ENCODE measurements at places on chromosomes 6 and 20.

DNA sequence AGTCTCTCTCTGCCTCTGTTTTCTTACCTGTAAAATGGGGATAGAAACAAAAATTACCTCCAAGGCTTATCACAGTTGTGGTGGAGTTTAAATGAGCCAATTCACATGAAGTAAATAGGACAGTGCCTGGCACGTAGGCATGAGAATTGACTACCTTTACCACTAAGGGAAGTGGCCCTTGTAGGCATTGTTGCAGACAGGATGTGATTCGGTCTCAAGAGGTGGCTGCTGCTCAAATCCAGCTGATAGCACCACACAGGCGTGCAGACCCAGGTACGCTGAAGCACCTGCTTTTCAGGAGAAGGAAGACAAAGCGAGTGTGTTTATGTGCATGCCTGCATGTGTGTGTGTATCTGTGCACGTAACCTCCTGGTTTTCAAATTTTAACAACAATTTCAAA lies 108.6 kb downstream of the EYA2 start:
- no peak for DNase-seq

GRCh38 chr20:51431321-51431720 lies 111.2 kb downstream of the NFATC2 start:
- no peak for DNase-seq

GRCh38 chr6:21764989-21765388 lies 171.4 kb downstream of the SOX4 start:
- no peak for DNase-seq

- DNase-seq = no peak
These were observed 109.6 kb downstream of the DLL1 start for GRCh38 chr6:170181338-170181690.

- no peak for DNase-seq
These were observed 280.9 kb downstream of the CDH26 start for GRCh38 chr20:60238992-60239660.

DNA sequence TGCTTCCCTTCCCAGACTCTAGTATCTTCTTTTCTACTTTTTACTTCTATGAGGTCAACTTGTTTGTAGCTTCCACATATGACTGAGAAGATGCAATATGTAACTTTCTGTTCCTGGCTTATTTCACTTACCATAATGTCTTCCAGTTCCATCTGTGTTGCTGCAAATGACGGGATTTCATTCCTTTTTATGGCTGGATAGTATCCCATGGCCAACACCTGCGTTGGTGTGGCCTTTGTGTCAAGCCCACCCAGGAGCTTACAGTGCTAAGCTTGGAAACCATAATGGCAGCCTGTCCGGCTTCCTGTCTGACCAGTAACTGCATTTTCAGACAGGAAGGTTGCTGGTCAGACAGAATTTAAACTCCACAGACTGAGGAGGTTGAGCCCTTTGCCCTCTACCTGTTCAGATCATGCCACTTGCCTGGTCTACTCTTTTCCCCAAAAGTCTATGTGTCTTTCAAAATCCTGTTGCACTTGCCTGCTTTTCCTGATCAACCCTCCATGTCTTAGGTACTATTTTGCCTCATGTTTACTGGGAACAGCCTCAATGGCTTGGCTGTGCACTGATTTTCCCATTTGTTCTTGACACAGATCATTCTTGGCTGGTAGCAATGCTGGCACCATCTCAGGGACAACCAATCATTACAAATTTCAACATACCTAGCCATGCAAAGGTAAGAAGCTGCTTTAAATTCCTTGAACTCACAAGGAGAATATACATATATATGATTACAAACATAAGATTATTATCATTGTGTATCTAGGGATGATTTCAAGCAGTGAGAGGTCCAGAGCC lies 114.3 kb upstream of the PLEKHG1 start:
- DNase-seq = no peak

GRCh38 chr6:97925504-97925903 lies 642.5 kb upstream of the MMS22L start:
- DNase-seq = no peak

DNA sequence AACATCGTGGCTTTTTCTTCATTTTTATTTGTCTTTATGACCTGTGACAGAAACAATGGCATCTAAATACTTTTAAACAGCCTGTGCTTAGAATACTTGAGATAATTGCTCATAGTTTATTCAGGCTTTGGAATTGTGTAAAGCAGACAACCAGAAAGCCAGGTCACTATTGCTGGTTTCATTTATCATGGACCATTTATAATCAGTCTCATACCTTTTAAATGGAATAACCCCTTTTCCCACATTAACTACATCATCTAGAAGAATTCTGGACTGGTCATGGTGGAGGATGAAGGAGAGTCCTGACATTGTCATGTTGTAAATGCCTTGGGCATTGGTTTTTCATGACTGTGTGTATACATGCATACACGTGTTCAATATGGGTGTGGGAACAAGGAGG lies 661.5 kb downstream of the EPM2A start:
- no peak for DNase-seq

GRCh38 chr6:169046021-169046420 lies 207.6 kb downstream of the THBS2 start:
- no peak for DNase-seq

DNA sequence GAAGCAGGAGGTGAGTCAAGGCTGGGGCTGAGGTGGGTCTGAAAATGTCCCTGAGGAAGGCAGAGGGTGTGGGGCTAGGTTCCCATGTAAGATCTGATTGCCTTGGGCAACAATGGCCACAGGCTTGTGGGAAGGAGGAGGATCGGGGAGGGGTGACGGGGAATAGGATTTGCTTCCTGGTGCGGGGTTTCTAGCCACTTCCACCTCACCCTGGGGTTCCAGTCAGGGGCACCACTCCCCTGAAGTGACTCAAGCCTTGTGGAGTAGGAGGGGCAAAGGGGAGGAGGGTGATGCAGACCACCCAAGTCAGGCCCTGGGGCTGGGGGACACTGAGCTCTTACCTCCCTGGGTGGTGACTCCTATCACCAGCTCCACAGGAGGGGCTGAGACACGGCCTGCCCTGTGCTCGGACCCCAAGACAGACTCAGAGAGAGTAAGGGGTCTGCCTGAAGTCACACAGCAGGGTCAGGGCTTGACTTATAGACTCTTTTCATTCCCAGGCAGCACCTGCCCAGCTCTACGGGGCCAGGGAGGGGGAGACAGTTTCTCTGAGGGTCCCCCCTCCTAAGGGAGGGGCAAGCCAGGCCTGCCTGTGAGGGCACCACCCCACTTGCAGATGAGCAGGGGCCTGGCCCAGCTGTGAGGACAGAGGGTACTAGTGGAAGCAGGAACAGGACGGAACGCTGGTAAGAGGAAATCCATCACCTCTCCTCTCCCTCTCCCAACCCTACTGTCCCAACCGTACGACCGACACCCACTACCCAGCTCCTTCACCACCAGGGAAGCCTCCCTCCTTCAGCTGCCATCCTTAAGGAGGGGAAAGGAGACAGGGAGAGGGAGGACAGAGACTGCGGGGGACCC lies 12.4 kb upstream of the SPDEF start:
- no peak for DNase-seq

DNA sequence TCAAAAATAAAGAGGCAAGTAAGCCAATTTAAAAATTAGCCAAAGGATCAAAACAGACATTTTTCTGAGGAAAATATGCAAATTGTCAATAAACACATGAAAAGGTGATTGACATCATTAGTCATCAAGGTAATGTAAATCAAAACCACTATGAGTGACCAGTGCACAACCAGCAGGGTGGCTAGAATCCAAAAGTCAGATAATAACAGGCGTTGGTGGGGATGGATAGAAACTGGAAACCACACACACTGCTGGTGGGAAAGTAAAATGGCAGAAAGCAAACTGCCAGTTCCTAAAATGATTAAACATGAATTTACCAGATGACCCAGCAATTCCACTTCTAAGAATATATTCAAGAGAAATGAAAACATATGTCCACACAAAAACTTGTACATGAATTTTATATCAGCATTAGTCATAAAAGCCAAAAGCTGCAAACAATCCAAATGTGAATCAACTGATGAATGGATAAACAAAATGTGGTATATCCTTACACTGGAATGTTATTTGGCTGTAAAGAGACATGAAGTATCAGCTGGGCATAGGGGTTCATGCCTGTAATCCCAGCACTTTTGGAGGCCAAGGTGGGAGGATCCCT lies 74.8 kb upstream of the MBOAT1 start:
- no peak for DNase-seq

- no peak for DNase-seq
These were observed 44.8 kb downstream of the STK4 start for GRCh38 chr20:45011108-45011526.

GRCh38 chr6:137775720-137776119 lies 91.3 kb upstream of the TNFAIP3 start:
- DNase-seq = no peak

GRCh38 chr6:1916334-1917070 lies 306.8 kb downstream of the FOXC1 start:
- no peak for DNase-seq

- DNase-seq = no peak
These were observed 178.3 kb downstream of the CARMIL1 start for GRCh38 chr6:25457516-25457915.

DNA sequence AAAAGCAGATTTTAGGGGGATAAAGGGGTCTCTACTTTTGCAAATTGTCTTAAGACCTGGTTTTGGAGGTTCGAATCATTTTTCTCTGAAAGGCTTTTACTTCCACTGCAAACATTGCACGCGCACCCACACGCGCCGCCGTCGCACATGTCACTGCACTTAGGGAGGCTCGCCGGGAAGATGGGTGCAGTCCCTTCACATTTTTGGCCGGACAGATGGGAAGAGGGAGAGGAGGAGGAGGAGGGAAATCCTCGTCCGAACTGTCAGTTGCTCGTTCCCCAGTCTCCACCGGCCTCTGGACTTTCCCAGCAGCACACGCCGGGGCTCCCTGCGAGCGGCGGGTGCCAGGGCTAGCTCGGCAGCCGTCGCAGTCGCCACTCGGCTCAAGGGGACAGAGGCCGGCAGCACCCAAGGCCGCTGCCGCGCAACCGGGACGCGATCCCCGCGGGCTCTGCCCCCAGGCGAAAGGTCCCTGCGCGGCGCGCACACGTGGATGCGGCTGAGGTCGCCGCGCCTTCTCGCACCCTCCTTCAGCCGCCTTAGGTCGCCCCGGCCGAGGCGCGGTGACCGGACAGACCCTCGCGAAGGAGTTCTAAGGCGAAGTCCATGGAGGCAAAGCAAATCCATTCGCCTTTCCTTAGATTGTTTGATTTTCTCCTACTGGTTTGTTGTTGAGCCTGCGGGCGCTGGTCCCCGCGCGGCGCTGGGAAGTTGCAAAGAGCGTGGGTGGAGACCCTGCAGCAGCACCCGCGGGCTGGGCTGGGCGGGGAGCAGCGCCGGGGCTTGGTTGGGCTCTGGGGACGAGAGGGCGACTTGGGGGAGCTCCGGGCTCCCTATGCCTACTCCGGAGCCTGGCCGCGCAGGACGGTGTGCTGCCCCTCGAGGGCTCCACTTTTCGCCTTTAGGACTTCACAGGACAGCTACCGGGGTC lies 1.2 kb downstream of the MYB start:
- no peak for DNase-seq

GRCh38 chr6:11805259-11806053 lies 26.9 kb upstream of the ADTRP start:
- no peak for DNase-seq

DNA sequence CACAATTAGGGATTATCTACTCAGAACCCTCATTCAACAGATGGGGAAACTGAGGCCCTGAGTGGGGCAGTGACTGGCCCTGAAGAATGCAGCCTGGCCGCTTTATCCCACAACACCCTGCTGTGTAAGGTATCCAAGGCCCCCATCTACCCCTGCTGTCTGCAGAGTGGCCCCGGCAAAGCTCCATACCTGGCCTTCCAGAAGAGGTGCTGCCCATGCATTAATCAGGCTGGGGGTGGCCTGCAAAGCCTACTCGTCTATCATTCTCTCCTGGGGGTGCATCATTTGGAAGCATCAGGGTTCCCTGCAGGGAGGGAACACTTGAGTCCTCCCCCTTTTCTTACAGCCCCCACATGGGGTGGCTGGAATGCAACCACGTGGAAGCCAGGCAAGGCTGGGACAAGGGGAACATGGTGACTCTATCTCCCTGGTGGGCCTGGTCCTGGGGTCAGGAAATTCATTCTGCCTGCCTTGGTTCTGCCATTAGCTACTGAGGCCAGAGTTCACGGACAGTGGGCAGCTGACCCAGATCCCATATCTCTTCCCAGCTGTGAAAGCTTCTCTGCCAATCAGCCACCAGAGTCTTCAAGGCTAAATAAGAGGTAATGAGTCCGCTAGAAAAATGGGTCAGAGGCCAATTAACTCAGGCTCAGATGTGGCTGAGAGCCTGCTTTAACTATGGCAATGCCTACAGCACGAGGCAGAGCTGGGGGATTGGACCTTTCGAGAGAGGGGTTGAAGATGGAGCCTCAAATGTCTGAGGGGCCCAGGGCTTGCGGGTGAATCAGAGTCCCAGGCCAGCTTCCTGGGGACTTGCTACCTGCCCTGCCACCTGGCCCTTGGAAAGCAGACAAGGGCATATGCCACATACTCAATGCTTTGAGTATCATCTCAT lies 72.3 kb upstream of the TOX2 start:
- DNase-seq = no peak

DNA sequence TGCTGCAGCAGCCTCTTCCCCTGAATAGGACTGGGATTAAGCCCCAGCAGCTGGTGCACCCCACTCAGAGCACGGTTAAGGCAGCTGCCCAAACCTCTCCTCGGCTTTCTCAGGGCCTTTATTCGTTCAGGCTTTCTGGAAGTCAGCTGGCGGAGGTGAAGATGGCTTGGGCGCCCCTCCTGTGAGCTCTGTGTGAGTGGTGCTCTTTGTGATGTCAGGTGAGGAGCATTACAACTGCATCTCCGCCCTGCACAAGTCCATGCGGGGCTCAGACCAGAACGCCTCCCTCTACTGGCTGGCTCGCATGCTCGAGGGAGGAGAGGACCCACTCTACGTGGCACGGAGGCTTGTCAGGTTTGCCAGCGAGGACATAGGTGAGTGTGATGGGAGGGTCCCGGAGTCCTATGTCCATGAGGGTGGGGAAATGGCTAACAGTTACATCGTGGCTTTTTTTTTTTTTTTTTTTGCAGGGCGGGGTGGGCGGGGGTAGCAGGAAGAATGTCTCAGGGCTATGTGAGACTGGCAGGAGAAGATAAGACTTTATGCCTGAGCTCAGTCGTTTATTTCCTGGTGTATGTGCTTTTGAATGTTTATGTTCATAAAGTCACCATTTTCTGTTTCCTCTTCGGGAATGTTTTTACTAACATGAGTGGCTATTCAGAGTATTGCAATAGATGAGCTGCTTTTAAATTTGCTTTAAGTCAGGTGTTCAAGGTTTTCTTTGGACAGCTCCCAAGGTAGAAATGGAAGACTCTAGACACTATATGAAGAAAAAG lies 18.2 kb downstream of the WRNIP1 start:
- no peak for DNase-seq

DNA sequence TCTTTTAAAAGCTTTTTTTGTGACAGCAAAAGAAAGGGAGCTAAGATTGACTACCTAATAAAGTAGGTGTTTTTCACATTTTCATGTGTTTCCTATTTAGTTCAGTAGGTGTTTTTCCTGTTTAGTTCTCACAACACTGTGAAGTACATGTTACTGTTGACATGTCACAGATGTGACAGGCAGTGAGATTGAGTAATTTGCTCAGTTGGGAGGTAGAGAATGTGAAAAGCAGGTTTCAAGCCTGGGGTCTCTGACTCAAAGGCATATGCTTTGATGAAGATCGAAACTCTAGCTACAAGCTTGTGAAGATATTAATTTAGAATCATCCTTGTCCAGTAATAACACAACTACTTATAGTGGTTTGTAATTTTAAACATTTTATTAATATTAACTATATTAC lies 43.1 kb downstream of the SLX4IP start:
- no peak for DNase-seq
